ENCODE measurements at places on chromosomes 12 and 14.

DNA sequence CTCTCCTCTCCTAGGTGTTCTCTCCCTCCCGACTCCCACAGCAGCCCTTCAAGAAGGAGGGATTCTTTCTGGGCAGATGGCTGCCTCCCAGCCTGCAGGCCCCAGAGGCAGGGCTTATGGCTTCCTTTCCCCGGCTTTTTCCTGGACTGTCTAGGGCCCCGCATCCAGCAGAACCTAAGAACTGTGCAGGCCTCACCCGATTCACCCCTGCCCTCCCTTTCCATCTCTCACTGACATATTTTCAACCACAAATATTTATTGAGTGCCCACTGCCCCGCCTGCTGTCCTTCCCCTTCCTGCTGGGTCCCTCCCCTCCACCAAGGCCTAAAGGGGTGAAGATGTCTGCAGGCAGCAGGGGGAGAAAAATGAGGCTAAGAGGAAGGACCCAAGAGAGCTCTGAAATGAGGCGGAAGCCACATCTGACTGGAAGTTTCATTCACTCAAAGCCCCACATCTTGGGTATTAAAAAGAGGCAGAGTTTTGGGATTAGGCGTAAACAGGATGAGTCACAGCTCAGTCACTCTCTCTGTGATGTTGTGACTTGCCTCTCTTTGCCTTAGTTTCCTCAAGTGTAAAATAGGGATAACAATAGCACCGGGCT lies 2.9 kb downstream of the SCNN1A start:
- peak; percentile 59 for DNase-seq

GRCh38 chr12:56299308-56299852 lies 750 bp downstream of the CS start:
- DNase-seq = peak; percentile 28

DNA sequence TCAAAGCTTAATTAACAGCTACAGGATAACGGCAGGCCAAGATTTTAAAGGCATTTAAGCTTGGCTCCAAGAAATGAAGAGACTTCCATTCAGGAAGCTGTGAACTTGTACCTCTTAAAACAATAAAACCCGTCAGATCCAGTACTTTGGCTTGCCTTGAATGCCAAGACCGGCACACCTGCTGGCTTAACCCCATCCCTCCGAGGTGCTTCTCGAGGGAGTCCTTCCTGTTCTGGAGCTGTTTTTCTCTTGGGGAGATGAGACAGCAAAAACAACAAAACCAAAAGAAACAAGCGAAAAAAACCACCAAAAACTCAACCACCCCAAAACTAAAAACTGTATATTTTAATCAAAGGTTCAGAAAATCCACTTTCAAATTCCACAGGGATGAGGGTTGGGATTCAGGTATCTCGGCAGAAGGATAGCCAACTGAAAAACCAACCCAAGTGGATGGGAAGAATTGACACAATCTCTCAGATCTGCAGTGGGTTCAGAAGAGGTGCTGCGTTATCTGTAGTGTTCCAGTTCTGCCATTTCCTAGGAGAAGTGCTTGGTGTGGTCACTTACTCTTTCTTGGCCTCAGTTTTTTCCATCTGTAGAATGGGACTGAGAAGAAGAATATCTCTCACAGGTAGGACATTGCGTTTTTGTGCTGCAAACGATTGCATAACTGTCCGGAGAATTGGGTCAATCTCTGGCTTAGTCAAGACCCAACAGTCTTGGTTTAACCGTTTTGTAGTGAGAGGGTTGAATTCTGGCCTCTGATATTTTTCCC lies 420.1 kb downstream of the VRK1 start:
- no peak for DNase-seq

- DNase-seq = no peak
Observed at GRCh38 chr12:66321435-66321834, 19.1 kb downstream of the HELB start.

GRCh38 chr14:102779574-102780315 lies 2.5 kb downstream of the TRAF3 start:
- no peak for DNase-seq

GRCh38 chr12:67589078-67589477 lies 59.5 kb upstream of the DYRK2 start:
- no peak for DNase-seq

Data from NCI-H510A treated with DMSO at 0.1 percent for 48 hours (cell line).